ENCODE measurements at places on chromosomes 16 and 17. TPM values are rescaled to one million over a fixed set of nuclear protein-coding genes. Genes with fewer than 3 reads are reported as not detected.

DNA sequence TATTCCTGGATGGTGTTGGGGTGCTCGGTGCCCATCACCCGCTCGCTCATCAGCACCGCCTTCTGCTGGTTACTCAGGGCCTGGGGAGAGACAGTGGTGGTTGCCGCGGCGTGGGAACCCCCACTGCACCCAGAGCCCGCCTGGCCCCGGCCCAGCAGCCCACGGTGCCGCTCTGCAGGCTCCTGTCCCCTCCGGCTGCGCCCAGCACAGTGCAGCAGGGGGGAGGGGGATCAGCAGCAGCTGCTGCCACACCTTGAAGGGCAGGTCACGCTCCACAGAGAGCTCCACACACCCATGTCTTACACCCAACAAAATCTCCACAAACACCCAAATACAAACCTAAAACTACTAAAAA is 18.8 kb downstream of the CLUH start:
- DNase-seq = peak; percentile 77
- no peak overlapping the region for H3K27ac ChIP-seq
- peaks cover 2% of the 10 kb centered on the region for H3K36me3 ChIP-seq
- H3K27me3 ChIP-seq = no peaks in the 10 kb centered on the region

Gene UNC45B
- total RNA-seq = not detected

GRCh38 chr16:72664056-72664508 is 383.8 kb downstream of the ZFHX3 start:
- H3K27me3 ChIP-seq = no peaks in the 10 kb centered on the region
- DNase-seq = no peak
- H3K36me3 ChIP-seq = no peaks in the 10 kb centered on the region
- H3K27ac ChIP-seq = peak overlapping the region; percentile 98
- peak overlapping the region; percentile 99 for H3K4me3 ChIP-seq

Gene RTN4RL1
- 3.7 TPM for total RNA-seq

- peaks cover under 1% of the 10 kb centered on the region for H3K27me3 ChIP-seq
- no peak overlapping the region for H3K27ac ChIP-seq
- no peak overlapping the region for H3K4me3 ChIP-seq
- no peak for DNase-seq
- no peaks in the 10 kb centered on the region for H3K36me3 ChIP-seq
These were observed 6.2 kb downstream of the BCL6B start for GRCh38 chr17:7029096-7029495.

Gene TUBG2
- total RNA-seq = 33.3 TPM

Gene PRAC1
- total RNA-seq = not detected

GRCh38 chr16:87877942-87878507 is 8.7 kb upstream of the SLC7A5 start:
- H3K4me3 ChIP-seq = no peak overlapping the region
- peaks cover 18% of the 10 kb centered on the region for H3K27me3 ChIP-seq
- no peak overlapping the region for H3K27ac ChIP-seq
- no peak for DNase-seq

DNA sequence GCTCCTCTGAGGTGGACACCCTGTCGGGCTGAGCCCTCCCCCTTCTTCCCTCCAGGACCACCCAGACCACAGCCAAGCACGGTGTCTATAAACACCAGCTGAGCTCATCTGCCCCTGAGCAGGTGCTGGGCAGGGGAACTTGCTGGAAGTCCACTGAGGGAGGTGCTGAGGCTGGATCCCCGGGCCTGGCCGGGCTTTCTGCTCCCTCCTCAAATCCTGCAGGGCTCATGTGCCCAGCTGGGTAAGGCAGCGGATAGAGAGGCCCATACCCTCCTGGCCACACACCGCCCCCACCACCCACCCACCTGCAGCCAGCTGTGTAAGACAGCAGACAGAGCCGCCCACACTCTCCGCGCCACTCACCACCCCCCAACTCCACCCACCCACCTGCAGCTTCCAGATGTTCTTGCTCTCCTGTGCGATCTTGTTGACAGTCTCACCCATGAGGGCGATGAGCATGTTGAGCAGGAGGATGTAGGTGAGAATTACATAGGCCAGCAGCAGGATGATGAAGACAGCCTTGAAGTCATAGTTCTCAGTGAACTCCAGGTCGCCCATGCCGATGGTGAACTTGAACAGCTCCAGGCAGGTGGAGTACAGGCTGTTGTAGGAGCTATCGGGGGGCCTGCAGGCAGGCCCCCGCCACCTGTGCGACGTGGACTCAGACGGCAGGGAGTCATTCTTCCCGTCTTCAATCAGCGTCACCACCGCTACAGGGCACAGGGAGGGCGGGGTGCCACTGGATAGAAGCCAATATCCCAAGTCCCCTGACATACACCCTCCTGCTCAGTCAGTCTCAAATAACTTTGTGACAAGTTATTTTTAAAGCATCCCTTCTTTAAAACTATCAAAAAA is 15.9 kb upstream of the TRPV3 start:
- no peak overlapping the region for H3K27ac ChIP-seq
- no peaks in the 10 kb centered on the region for H3K4me1 ChIP-seq
- no peak for DNase-seq
- no peaks in the 10 kb centered on the region for H3K27me3 ChIP-seq
- no peak overlapping the region for H3K4me3 ChIP-seq
- H3K36me3 ChIP-seq = peaks cover 12% of the 10 kb centered on the region

DNA sequence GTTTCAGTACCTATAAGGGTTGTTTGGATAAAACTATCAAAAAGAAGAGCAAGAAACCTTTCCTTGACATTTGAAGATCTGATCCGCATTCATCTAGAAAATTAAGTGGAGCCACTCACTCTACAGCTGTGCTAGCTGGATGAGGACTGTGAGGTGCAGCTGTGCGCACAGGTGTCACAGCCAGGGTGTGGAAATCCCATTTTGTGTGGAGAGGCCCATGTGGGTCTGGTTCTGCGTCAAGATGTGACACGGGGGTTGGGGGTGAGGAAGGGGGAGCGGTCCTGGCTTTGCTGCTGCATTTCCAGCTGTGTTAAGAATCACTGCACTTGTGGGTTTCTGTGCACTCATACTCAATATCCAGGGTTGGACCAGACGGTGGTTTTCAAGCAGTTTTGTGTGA is 70.7 kb downstream of the CLEC16A start:
- no peak overlapping the region for H3K4me3 ChIP-seq
- H3K4me1 ChIP-seq = peaks cover 2% of the 10 kb centered on the region
- H3K27me3 ChIP-seq = no peaks in the 10 kb centered on the region
- DNase-seq = no peak
- no peak overlapping the region for H3K27ac ChIP-seq

DNA sequence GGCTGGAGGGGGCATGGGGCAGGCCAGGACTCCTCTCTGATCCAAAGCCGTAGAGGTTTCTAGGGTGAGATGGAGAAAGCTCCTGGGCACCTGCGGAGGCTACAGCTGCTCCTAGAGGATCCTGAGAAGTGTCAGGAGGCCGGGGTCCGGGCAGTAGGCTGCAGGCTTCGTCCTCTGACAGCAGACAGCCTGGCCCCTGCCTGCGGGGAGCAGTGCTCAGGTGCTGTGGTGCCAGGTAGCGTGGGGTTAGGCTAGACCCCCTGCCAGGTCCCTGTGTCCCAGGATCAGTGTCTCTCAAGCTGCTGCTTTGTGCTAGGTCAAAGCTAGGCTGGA is 1.5 kb upstream of the MRPS34 start:
- DNase-seq = no peak
- H3K4me1 ChIP-seq = peaks cover 22% of the 10 kb centered on the region
- H3K27me3 ChIP-seq = no peaks in the 10 kb centered on the region
- H3K36me3 ChIP-seq = peaks cover 2% of the 10 kb centered on the region

DNA sequence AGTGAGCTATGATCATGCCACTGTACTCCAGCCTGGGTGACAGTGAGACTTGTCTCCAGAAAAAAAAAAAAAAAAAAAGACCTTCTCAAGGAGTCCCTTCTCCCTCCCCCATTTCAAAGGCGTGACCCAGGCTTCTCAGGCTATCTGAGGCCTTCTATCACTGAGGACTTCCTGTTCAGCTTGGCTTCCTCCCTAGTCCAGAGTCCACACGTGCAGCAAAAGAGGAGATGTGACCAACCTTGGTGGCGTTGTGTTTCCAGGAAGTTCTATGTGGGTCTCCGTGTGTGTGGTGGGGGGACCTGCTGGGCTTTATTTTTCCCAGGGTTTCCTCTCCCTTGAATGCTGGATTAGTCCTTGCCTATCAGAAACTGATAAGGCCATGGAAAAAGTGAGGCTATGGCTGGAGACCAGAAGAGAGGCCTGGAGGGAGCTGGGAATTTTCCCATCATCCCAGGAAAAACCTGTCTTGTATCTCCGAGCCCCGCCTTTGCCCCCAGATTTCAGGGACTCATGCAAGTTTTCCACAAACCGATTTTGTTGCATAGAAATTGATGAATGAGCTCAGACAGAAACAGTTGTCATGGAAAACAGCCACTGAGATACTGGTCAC is 148.1 kb downstream of the SALL1 start:
- no peak for DNase-seq
- H3K4me1 ChIP-seq = no peaks in the 10 kb centered on the region

DNA sequence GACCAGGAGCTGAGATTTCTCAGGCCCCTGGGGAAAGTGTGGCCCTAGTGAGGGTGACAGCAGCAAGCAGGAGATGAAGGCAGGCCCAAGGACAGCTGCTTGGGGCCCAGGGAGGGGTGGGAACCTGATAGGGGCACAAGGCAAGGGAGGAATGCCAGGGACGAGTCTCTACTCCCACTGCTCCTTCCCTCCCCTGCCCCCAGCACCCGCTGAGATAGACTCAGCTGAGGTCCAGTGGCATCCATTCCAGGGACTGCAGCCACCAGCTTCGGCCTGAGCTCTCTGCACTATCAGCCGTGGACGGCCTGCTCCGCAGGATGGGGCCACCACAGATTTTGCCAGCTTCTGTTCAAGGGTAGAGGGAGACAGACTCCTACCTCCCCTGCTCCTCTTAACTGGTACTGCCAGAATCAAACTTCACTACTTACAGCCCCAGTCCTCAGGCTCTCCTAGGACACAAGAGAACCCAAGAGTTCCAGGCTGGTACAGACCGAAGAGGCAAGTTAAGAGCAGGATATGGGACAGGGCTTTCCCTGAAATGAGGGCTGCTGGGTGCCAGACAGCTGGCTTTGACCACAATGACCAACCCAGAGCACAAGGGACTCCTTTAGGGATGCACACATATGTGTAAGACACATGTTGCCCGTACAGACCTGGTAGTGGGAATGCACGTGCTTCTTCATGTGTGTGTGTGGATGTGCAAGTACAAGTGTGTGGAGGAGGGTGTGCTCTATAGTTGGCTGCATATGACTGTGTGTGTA is 5.5 kb downstream of the CACNB1 start:
- H3K4me3 ChIP-seq = no peak overlapping the region
- no peak overlapping the region for H3K27ac ChIP-seq
- no peaks in the 10 kb centered on the region for H3K27me3 ChIP-seq
- no peak for DNase-seq
- peaks cover 24% of the 10 kb centered on the region for H3K36me3 ChIP-seq
- peaks cover 15% of the 10 kb centered on the region for H3K4me1 ChIP-seq

DNA sequence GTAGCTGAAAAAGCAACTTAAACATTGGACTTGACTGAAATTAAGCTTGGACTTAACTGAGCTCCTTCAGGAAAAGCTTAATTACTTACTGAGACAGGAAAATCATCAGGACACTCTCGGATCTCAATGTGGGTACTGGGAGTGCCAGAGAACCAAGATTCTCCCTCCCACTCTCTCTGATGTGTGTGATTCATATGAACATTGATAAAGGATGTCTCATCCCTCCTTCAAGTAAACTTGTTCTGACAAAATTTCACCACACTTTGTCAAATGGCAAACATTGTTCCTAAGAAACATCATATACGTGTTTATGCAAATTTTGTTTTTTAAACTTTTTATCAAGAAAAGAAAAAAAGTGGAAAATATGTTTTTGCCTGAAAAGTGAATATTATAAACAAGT is 4.1 kb upstream of the SLFN5 start:
- peaks cover 10% of the 10 kb centered on the region for H3K27me3 ChIP-seq
- H3K4me3 ChIP-seq = no peak overlapping the region
- H3K36me3 ChIP-seq = no peaks in the 10 kb centered on the region
- no peak overlapping the region for H3K27ac ChIP-seq

DNA sequence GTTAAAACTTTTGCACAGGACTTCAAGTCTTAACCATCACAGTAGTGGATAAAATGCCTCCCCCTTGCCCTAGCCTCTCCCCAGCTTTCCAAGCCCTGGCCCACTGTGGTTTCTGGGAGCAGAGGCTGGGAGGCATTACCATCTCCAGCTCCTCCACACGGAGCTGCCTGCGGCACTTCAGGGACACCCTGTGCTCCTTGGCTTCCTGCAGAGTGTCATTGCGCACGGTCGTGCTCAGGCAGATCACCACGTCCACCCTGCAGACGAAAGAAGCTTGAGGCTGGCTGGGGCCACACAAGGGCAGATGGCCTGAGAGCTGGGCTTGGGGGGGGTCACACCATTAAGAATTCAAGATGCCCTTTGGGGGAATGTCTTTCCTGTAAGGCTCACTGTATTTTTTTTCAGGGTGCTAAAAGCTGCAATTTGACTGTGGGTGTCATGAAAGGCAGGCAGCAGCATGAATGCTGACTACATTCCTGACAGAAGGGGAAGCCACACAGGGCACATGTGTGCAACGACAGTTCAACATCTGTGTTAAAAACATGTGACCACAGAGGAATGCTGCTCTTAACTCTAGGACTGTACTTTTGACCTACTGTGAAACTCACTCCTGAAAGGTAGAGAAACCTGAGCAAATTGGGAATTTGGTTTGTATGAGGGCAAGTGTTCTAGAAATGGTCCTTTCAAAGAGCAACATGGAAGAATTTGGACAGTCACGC is 47.7 kb upstream of the CLEC18B start:
- H3K4me3 ChIP-seq = no peak overlapping the region
- H3K4me1 ChIP-seq = no peaks in the 10 kb centered on the region
- H3K27ac ChIP-seq = no peak overlapping the region
- no peaks in the 10 kb centered on the region for H3K27me3 ChIP-seq
- DNase-seq = no peak

Gene TMEM97
- total RNA-seq = 58.5 TPM

DNA sequence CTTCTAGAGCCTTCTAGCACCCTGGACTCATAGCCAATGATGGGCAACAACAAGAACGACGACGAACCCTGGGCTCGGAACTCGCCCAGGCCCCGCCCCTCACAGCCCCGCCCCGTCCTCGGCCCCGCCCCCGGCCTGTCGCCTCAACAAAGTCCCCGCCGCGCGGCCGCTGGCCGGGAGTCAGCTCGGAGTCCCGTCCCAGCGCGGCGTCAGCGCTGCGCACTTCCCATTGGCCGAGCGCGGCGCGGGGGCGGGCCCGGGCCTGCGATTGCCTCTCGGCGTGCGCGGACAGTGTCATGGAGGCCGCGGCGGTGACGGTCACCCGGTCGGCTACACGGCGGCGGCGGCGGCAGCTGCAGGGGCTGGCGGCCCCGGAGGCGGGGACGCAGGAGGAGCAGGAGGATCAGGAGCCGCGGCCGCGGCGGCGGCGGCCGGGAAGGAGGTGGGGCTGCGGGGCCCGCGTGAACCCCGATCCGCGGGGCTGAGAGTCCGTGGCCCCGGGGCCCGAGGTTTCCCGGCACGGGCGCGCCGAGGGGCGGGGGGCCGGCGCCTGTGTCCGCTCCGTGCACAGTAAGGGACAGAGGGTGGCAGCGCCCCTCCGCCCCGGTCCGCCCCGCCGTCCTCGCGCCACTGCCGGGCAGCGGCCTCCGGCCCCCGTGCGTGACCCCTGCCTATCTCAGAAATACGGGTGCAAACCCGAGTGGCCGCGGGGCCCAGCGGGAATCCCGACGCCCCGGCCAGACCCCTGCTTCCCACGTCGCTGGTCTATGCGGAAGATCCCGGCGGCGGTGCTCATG is at the start of gene ENGASE:
Gene ENGASE (plus strand): TSS at position 176 of the 797 bp plus-strand sequence. CDS start 121 bp downstream, at position 297.
- peaks cover 8% of the 10 kb centered on the region for H3K36me3 ChIP-seq
- peak within 1 kb of the TSS; percentile 50 for H3K27ac ChIP-seq
- DNase-seq = peak; percentile 98
- peaks cover 7% of the 10 kb centered on the region for H3K27me3 ChIP-seq
- H3K4me3 ChIP-seq = peak within 1 kb of the TSS; percentile 83

Gene SSTR5
- total RNA-seq = not detected

Measured in osteocyte (in vitro differentiated cells).